Mesenteric fat pad (tissue), 1 donor: ENCODE measurements at places on chromosomes 6 and 20. TPM values are rescaled to one million over a fixed set of nuclear protein-coding genes. Genes with fewer than 3 reads are reported as not detected.

The KCNK15 gene
- total RNA-seq, result 3.1 TPM

The CDH22 gene
- total RNA-seq, result 0.35 TPM

The SLC22A2 gene
- not detected for total RNA-seq

- no peak for DNase-seq
Measured at GRCh38 chr20:8788831-8789230, 280.1 kb upstream of the PLCB4 start.

The HS3ST5 gene
- not detected for total RNA-seq

DNA sequence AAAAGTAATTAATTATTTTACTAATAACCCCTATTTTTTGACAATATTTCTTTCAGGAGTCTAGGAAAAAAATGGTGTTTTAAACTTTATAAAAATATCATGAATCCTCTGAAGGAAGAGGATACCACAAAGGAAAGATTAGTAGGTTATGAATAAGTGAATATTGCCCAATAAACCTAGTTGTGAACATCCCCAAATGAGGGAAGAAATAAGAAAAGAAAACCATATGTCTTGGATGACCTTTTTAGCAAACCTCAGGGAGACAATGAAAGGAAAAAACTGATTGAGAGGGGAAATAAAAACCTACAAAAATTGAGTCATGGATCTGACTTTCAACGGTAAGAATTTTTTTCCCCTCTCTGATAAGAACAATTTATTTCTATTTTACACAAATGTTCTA, 34.4 kb downstream of the TENT5A start:
- DNase-seq, result no peak

GRCh38 chr6:104541411-104541810, 318.3 kb downstream of the HACE1 start:
- no peak for DNase-seq

GRCh38 chr6:158848490-158848895, 29.3 kb upstream of the EZR start:
- no peak for DNase-seq

The NOX3 gene
- total RNA-seq, result not detected

GRCh38 chr20:32823078-32823477, 3.3 kb downstream of the MAPRE1 start:
- DNase-seq, result no peak

DNA sequence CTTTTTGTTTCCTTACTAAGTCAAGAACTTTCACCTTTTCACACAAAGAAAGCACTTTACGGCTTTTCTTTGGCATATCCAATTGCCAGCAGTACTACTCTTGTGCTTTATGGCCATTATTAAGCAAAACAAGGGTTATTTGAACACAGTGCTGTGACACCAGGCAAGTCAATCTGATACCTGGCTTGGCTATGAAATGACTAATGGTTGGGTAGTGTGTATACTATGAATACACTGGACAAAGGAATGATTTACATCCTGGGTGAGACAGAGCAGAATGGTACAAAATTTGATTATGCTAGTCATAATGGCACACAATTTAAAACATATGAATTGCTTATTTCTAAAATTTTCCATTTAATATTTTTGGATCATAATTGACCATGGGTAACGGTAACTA, 22.1 kb upstream of the ADGRF1 start:
- no peak for DNase-seq

The COL19A1 gene
- total RNA-seq, result not detected

DNA sequence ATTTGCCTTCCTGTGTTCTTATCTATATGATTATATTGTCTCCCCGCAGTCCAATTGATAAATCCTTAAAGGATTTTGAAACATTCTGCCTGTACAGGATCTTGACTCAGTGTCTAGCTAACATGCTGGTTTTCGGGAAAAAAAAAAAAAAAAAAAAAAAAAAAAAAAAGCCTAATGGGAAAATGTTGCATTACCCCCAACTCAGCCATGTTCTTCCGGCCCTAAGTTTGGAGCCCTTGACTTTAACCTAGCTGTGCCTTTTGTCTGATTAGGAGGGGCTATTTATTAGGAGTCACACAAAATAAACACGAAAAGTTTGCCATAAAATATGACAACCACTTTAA, 244.4 kb upstream of the TCF21 start:
- DNase-seq, result no peak
